ENCODE measurements at places on chromosomes 12 and 14. TPM values are rescaled to one million over a fixed set of nuclear protein-coding genes. Genes with fewer than 3 reads are reported as not detected.

DNA sequence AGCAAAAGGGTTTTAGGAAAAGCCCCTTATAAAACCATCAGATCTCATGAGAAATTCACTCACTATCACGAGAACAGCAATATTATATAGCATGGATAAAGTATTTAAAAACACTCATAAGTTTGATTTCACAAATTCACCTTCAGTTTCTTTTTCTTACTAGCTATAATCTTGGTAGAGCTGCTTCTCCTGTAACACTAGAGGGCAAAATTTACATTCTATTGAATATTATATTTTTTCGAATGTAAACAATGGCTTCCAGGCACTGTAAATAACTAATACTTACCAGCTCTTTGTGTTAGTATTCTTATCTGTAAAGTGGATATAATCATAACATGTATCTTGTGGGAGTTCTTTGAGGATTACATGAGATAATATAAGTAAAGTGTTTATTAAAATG lies 259.6 kb downstream of the CCER1 start:
- DNase-seq = no peak

Gene KCNK10
- not detected for total RNA-seq

DNA sequence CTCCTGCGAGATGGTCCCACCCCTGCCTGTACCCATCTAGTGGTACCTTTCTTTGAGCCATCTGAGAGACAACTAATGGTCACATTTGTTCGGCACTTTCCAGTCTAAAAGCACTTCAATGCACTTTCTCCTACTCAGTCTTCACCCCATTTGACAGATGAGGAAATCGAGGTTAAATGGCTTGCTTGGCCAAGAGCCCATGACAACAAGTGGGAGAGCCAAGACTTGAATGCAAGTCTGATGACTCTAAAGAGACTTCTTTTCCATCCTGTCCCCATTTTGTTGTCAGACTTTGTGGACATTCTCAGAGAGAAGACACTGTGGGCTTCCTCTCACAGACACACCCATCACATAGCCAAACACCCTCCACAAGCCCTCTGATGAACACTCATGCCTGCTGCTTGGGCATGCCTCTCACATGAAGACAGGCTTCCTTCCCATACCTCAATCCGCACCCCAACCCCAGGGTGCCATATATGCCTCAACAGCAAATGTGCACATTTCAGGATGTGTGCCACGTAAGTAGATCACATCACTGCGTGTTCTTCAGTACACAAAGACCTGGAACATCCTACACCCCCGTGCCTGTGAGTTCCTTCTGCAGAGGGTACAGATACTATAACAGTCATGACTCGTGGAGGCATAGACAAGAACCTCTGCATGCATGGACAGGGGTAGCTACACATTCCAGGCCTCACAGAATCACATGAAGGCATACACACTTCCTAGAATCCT lies 805 bp downstream of the MYH7 start:
- DNase-seq = no peak

- DNase-seq = no peak
Measured at GRCh38 chr14:69928111-69928523, 48.9 kb downstream of the SMOC1 start.

All from activated naive CD4-positive, alpha-beta T cell treated with anti-CD3 and anti-CD28 coated beads for 36 hours (primary cell).